Hindlimb muscle (tissue), 1 donor: ENCODE measurements at places on chromosomes 11 and 22.

GRCh38 chr11:45094958-45095690 lies 51.3 kb upstream of the PRDM11 start:
- DNase-seq, result no peak

DNA sequence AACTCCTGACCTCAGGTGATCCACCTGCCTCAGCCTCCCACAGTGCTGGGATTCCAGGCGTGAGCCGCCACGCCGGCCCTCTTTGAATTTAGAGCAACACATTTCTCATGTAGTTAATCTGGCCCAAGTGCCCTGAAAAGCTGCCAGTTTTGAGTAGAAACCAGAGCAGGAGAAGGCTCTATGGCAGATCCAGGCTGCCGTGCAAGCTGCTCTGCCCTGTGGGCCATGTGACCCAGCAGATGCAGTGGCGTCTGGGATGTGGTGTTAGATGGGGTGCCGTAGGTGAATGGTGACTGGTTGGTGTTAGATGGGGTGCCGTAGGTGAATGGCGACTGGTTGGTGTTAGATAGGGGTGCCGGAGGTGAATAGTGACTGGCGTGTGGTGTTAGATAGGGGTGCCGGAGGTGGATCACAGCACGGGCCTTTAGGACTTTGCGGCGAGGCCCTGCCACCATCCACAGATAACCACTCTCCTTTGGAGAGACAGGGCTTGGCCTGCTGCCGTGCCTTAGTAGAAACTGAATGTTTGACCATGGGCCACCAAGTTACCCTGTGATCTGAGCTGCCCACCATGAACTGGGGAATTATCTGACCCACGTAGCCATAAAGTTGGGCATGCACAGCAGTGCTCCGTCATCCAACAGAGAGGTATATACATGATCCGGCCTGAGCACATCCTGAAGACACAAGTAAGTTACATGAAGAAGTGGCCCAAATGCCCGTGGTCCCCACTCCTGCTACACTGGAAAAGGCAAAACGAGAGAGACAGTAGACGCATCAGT lies 32.7 kb downstream of the ASCL2 start:
- DNase-seq, result no peak

- DNase-seq, result no peak
Measured at GRCh38 chr11:64787526-64788320, 9.4 kb upstream of the SF1 start.

- no peak for DNase-seq
Measured at GRCh38 chr22:27128461-27129085, 471.2 kb downstream of the MIAT start.

DNA sequence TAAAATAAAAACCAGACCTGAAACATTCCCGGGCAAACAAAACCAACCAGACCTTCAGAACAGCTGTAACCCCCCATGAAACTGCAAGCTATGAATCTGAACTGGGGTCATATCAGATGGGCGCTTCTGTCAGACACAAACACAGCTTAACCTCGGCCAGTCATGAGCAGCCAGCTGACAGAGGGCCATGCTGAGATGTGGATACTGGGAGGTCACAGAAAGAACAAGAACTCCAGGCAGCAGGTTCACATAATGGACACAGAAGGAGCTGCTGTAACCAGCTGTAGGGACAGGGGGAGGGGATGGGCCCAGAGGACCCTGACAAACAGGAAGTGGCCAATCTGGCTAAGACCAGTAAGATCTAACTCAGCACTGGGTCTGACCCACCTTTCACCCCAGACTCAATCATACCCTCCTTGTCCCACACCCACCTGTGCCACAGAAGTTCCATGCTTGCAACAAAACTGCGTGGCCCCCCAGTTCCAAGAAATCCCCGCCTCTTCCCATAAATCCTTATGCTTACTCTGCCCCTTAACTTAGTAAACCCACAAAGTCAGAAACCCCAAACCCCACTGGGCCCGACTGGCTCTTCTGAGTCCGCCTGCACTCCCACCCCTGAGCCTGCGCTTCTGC lies 4.0 kb downstream of the APOL4 start:
- DNase-seq, result peak; percentile 53

- DNase-seq, result no peak
Measured at GRCh38 chr11:58685973-58686722, 45.6 kb downstream of the GLYAT start.

DNA sequence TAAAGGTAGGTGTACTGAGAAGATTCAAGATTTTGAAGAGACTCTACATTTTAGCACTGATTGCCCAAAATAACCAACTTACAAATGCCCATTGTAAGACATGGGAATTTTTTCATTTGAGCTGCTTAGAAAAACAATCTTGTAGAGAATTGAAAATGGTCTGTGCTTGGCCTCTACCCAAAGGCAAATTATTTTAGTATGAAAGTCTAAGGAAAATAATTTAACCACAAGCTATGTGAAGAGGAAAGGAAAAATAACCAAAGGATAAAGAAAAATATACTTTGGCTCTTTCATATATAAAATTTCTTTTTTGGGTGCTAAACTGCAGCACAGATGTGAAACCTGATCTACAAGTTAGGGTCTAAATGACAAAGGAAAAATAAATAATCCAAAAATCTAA lies 54.9 kb downstream of the ME3 start:
- DNase-seq, result no peak
